NCI-H82 (cell line): ENCODE measurements at places on chromosomes 2 and 18.

DNA sequence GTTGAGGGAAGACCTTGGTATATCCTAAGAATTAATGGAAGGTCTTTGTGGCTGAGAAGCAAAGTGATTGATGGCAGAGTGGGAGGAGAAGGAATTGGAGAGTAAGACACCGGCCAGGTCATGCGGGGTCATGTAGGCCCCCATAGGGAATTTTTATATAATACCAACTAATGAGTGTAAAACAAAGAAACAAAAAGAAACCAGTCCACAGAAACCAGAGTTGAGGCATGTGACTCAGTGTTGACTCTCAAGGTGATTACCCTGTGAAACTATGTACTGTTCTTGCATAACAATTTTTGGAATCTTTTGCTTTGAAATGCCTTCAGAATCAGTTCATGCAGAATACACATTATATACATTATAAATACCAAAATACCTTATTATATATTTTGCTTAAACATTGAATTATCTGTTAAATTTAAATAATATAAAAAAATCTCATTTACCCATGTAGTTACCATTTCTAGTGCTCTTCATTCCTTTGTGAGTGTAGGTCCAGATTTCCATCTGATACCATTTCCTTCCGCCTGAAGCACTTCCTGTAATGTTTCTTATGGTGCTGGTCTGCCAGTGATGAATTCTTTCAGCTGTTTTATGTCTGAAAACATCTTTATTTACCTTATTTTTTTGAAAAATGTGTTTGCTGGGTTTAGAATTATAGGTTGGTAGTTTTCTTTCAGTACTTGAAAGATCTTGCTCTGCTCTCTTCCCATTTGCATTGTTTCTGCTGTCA lies 8.6 kb downstream of the CLIP4 start:
- no peak for DNase-seq

DNA sequence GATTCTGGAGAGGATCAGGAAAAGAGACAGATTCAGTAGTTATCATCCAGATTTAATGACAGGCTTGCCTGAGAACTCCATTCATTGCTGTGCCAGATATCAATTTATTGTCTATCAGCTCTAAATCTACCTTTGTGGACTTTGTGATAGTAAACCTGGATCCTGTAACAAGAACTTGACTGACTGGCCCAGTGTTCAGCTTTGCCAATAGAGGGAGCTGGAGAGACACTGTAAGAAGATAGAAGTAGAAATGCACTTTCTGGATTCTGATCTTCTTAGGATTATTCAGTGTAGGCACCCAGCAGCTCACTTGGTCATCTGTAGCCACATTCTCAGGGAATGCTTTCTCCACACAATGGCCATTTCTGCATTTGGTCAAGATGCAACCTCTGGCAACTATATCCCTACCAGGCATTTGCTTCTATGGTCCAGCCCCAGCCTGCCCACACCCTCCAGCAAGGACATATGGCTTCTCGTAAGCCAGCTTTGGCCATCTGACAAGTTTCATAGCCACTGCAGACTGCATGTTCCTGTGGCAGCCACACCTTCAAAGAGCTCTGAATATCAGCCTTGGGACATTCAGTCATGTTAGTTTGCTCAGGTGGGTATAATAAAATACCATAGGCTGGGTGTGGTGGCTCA lies 6.1 kb upstream of the SERPINB8 start:
- DNase-seq: peak; percentile 73

GRCh38 chr2:54409752-54410151 lies 46.4 kb upstream of the SPTBN1 start:
- DNase-seq: peak; percentile 55

DNA sequence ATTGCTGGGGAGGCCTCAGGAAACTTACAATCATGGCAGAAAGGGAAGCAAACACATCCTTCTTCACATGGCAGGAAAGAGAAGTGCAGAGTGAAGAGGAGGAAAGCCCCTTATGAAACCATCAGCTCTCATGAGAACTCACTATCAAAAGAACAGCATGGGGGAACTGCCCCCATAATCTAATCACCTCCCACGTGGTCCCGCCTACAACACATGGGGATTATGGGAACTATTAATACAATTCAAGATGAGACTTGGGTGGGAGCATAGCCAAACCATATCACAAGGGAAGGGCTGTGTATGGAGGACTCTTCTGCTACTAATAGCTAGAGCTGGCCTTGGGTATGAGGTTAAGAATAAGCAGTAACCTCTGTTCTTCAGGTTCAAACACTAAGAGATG lies 8.8 kb upstream of the SETBP1 start:
- no peak for DNase-seq

GRCh38 chr2:222710736-222711135 lies 39.3 kb downstream of the MOGAT1 start:
- DNase-seq: no peak

GRCh38 chr2:73122536-73122935 lies 9.8 kb upstream of the RAB11FIP5 start:
- DNase-seq: no peak

- no peak for DNase-seq
Measured at GRCh38 chr2:28745876-28746275, 5.8 kb upstream of the PPP1CB start.

GRCh38 chr2:230411570-230412370 lies 4.2 kb upstream of the SP100 start:
- DNase-seq: peak; percentile 29

- DNase-seq: no peak
Measured at GRCh38 chr18:35460736-35461161, 37.0 kb downstream of the INO80C start.

- no peak for DNase-seq
Measured at GRCh38 chr2:104932243-104932642, 78.3 kb downstream of the POU3F3 start.

GRCh38 chr18:62728254-62728653 lies 12.9 kb downstream of the PHLPP1 start:
- DNase-seq: no peak

DNA sequence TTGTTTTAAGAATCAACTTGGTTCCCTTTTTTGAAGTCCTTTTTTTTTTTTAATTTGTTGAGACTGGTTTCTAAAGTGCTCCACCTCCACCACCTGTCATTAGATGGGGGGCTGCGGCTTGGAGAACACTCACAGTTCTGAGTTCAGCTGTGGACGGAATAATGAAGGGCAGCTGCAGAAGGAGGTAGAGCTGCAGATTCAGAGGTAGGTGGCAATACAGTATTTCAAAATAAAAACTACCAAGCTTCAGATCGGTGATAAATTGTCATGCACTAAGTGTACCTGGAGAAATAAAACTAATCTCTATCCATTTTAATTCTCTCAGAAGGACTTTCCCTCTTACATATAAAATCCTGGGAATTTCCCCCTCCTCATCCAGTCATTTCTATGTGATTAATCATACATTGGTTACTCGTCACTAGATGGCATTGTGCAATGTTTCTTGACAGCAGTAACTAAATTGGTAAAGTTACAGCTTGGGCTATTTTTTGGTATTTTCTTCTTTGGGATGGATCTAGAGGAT lies 81.1 kb upstream of the SLC39A10 start:
- DNase-seq: no peak

DNA sequence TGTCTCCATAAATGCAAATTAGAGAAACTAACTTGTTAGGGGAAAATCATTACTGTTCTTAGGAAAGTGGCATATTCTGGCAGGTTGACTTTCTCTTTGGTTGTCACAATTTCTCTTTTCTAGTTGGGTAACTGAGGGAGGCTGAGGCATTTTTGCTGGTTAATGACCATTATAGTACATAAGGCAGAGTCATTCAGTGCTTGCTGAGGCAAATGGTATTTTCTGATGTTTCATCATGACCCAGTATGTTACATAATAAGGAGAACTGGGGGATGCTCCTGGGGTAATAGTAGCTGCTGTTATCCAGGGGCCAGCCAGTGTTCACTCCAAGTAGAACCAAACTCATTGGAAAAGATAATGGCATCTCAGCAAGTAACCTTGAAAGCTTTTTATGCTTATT lies 62.3 kb downstream of the ITGA6 start:
- DNase-seq: no peak

- no peak for DNase-seq
Measured at GRCh38 chr2:29014811-29015421, 33.8 kb downstream of the TOGARAM2 start.

DNA sequence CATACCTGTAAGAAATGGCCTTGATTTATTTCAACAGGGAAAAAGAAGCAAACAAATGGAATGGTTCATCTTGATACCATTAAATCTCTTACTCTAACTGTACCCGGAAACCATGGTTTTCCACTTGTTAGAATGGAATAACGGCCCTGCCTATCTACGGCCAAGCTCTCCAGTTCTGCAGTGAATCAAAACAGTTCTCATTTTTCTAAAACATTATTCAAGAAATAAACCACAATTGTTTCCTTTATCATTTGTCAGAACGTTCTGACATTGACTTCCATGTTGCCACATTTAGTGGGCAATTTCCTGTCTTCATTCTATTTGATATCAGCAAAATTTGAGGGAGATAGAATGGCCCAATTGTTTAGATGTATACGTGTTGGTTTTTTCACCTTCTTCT lies 118.8 kb upstream of the CDH19 start:
- DNase-seq: no peak

GRCh38 chr2:46812361-46813019 lies 103.1 kb downstream of the MCFD2 start:
- DNase-seq: no peak

DNA sequence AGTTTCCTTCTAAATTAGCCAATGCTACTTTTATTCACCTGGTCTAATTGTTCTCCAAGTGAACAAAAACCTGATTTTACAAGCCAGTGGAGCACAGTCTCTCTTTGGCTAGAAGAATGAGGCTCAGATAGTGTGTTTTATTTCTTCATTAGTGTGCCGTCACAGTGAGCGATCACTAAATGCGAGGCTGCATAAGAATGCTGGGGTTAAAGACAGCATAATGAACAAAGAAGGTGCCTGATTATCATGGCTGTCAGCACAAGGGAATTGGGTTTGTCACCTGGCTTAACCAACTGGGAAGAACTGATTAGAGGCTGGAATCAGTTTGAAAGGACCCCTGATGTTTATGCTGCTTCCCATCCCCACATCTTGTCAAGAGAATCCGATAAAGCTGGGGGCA lies 76.4 kb downstream of the EPHA4 start:
- DNase-seq: no peak

GRCh38 chr2:15364561-15364960 lies 196.6 kb downstream of the NBAS start:
- DNase-seq: no peak

- DNase-seq: no peak
Measured at GRCh38 chr2:230976671-230977171, 19.2 kb upstream of the SPATA3 start.

- no peak for DNase-seq
Measured at GRCh38 chr2:174004905-174005605, 39.9 kb upstream of the SP3 start.

GRCh38 chr2:187442378-187442777 lies 5.7 kb downstream of the CALCRL start:
- no peak for DNase-seq

- peak; percentile 6 for DNase-seq
Measured at GRCh38 chr2:45258311-45258710, 249.1 kb upstream of the SIX2 start.

- no peak for DNase-seq
Measured at GRCh38 chr2:64695721-64696261, 42.1 kb upstream of the SERTAD2 start.

- no peak for DNase-seq
Measured at GRCh38 chr2:203811491-203812221, 55.9 kb upstream of the CTLA4 start.

DNA sequence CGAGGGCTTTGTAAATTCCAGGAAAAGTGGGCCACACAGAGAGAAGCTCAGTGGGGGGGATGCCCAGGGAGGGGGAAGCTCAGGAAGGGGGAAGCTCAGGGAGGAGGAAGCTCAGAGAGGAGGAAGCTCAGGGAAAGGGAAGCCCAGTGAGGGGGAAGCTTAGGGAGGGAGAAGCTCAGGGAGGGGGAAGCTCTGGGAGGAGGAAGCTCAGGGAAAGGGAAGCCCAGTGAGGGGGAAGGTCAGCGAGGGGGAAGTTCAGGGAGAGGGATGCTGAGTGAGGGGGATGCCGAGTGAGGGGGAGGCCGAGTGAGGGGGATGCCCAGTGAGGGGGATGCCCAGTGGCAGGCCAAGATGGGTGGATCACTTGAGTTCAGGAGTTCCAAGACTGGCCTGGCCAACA lies 821 bp upstream of the CHRNG start:
- no peak for DNase-seq

DNA sequence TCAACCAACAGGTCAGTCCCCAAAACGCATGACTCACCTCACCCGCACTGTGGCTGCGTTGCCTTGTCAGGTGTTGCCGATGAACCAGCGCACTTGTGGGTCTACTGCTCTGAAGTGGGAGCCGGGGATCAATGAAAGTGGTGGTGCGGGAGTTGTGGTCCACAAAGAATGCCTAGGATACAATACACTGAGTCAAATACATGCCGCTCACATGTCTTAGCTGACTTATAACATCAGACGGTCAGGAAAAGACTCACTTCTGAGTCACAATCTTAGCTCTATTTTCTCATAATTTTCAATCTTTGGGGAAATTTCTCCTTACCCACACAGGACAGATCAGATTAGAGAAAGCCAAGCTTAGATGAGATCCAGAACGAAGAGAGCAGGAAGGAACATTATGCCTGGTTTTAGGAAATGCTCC lies 107.1 kb upstream of the STK17B start:
- no peak for DNase-seq

DNA sequence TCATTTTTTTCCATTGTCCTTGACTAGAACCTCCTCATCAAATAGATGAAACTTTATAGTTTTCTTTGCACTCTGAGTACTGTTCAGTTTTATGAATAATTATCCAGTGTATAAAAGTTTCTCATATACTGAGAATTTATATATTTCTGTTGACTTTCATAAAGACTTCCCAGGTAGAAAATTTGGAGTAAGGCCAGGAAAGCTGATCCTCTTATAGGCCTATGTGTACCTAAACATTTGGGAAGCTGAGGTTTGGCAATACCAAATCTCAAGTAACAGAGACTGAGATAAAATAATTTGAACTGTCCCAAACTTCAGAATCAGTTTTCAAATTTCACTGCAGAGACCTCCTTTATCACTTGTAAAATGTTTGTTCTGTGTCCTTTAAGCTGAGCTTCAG lies 43.4 kb downstream of the CCDC102B start:
- DNase-seq: no peak

DNA sequence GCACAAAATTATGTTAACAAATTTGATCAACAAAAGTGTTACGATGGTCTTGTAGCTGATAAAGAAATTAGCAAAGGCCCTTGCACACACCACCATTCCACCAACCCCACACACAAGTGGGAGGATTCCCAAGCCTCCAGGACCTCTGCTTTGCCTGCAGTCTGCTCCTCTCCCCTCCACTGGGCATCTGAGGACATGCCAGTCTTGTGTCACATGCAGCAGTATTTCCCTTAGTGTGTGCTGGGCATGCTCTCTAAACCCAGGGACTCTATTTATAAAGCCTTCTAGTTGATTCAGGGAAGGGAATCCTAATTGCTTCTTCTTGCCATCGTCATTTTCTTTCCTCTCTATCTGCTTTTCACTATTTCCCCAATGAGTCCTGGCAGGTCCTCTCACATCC lies 53.3 kb downstream of the KCTD18 start:
- DNase-seq: no peak
